Heart left ventricle (tissue), 16 donors: ENCODE measurements at places on chromosomes 4 and X. TPM values are rescaled to one million over a fixed set of nuclear protein-coding genes. Genes with fewer than 3 reads are reported as not detected.

GRCh38 chr4:4333265-4333706 lies 43.2 kb downstream of the ZBTB49 start:
- peak; percentile 37 for DNase-seq

GRCh38 chr4:20621476-20621875 lies 78.8 kb upstream of the PACRGL start:
- DNase-seq: no peak

DNA sequence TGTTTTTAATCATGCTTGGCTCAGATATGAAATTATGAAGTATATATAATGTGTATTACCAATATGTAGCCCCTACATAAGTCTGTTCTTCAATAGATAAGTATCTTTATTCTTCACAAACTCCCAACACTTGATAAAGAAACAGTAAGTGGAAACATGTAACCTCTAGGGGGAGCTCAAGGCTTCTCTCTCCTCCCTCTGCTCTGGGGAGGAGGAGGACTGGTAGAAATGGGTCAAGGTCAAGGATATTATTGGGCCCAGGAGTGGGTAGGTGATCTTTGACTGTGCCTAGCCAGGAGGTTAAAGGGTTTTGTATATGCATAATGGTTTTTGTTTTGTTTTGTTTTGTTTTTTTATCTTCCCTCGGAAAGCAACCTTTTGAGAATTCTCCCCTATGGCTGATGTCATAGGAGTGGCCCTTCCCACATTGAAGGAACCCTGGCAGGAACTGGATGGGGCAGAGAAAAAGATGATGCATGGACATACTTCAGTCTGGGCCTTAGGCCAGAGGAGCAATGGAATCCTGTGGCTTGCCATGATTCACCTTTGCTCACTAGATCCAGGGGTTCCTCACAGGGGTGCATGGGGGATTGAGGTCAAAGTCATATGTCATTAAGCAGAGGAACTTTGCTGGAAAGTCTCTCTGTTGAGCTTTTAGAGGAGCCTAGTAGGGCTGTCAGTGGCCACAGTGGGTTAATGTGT lies 460.3 kb downstream of the MID1IP1 start:
- DNase-seq: no peak

DNA sequence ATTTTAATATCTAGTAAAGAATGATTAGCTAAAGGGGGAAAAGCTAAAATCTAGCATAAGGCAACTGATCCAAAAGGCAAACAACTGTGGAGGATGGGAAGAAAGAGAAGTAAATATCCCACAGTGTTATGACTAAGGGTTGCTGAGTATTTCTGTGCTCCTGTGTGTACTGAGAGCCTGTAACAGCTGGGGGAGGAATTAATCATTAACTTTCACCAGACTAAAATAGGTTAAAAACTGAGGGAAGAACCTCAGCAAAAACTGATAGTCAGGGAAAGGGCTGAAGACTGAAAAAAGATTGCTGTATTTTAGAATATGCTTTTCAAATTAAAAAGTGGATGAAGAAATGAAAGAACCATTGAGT lies 365.9 kb downstream of the CXXC4 start:
- DNase-seq: no peak

DNA sequence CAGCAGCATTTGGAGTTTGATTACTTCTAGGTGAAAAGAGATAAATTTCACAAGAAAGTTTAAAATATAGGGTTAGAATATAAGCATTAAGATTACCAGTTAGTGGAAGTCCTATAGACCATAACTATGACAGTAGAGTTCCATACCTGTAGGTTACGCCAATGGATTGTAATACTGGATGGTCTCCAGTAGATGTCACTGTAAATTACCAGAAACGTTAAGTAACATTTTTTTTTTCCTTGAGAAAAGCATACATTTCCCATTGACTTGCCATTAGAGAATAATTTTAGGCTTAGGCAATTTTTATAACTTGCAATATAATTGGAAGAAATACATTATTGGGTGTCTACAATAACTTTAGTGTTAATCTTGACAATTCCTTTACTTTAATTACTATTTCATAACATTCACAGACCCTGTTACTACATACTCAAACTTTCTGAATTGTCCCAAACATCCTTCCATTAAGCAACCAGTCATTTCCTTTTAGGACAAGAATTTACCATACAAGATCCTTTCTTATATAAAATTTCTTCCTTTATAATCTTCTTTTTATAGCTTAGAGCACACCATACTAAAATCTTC lies 304.1 kb upstream of the TECRL start:
- DNase-seq: no peak

GRCh38 chrX:15418041-15418706 lies 34.0 kb upstream of the VEGFD start:
- no peak for DNase-seq

GRCh38 chr4:70280567-70280966 lies 38.2 kb downstream of the CSN3 start:
- DNase-seq: no peak

GRCh38 chrX:38089173-38089982 lies 83.0 kb downstream of the SYTL5 start:
- DNase-seq: no peak

GRCh38 chrX:147377728-147378127 lies 534.0 kb upstream of the FMR1 start:
- DNase-seq: no peak

GRCh38 chr4:156293657-156294297 lies 340.1 kb upstream of the CTSO start:
- DNase-seq: no peak

DNA sequence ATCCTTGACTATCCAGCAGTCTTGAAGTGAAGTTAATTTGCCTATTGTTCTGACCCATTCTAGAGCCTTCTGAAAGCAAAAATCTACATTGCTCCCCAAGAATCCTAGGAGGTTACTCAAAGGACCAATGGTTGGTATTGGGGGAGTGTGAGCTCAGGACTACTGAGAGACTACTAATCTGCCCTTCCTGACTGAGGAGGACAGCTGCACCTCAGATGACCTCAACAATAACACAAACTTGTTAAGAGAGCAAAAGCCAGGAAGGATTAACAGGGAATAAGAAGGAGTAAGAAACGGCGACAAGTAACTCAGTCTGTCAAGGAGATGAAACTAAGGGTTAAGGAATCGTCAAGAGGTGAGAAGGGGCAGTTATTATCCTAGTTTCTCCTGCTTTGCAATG lies 43.4 kb downstream of the IDS start:
- DNase-seq: no peak

GRCh38 chrX:111410590-111411078 lies 1.4 kb downstream of the DCX start:
- DNase-seq: no peak

- no peak for DNase-seq
These were observed 145.6 kb downstream of the AMELX start for GRCh38 chrX:11438767-11439166.

The HTR2C gene
- total RNA-seq: not detected

The BCLAF3 gene
- total RNA-seq: 7.8 TPM

The FGF16 gene
- not detected for total RNA-seq

The UCHL1 gene
- total RNA-seq: 27.4 TPM

The TBC1D8B gene
- total RNA-seq: 1.5 TPM

The ENOX2 gene
- 20.4 TPM for total RNA-seq

The PAGE2B gene
- not detected for total RNA-seq

The PARM1 gene
- total RNA-seq: 103 TPM

The BTC gene
- total RNA-seq: not detected
